ENCODE measurements at places on chromosomes 16 and 17.
A peak's percentile ranks its signal among the peaks of the same experiment; 100 is the strongest.

GRCh38 chr17:9875441-9875840, 29.6 kb downstream of the RCVRN start:
- DNase-seq: no peak

DNA sequence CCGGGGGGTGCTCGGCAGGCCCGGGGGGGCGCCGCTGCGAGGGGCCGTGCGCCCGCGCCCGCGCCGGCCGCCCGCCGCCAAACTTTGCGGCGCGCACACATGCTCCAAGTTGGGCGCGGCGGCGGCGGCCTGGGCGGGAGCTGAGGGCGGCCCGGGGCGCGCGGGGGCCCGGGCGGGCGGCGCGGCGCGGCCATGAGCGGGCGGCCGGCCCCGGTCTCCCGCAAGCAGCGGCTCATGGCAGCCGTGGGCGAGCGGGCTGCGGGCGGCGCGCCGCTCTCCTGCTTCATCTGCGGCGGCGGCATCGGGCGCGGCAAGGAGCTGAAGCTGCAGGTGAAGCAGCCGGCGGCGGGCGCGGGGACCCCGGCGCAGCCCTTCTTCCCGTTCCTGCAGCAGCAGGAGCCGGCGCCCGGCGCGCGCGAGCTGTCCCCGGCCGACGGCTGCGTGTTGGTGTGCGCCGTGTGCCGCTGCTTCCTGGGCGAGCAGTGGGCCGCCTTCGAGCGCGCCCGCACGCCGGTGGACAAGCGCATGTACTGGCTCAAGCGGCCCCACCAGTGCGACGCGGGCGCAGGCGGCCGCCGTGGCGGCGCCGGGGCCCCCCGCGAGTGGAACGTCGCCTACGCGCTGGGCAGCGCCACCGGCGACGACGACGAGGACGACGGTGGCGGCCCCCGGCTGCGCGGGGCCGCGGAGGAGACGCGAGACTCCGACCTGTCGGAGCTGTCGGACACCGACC, 57.2 kb upstream of the CIBAR2 start:
- no peak for DNase-seq

GRCh38 chr16:57371494-57372371, 557 bp upstream of the CX3CL1 start:
- no peak for DNase-seq

- DNase-seq: no peak
These were observed 22.5 kb downstream of the SPPL2C start for GRCh38 chr17:45867171-45867570.

DNA sequence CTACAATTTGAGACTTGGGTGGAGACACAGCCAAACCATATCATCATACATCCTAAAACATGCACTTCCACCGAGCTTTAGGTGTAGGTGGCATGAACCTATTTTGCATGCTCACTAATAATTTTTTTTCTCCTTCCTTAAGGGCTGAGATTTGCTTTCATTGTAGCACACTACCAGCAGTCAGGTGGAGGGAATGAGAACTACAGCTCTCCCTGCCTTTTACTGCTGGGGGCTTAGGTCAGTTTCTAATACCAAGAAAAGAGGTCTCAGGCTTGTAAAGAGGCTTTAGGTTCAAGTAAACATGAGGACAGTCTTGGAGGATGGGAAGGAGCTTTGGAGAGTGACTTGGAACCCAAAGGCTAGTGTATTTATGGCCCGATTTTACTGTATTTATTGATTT, 22.0 kb downstream of the CFAP20 start:
- DNase-seq: no peak

DNA sequence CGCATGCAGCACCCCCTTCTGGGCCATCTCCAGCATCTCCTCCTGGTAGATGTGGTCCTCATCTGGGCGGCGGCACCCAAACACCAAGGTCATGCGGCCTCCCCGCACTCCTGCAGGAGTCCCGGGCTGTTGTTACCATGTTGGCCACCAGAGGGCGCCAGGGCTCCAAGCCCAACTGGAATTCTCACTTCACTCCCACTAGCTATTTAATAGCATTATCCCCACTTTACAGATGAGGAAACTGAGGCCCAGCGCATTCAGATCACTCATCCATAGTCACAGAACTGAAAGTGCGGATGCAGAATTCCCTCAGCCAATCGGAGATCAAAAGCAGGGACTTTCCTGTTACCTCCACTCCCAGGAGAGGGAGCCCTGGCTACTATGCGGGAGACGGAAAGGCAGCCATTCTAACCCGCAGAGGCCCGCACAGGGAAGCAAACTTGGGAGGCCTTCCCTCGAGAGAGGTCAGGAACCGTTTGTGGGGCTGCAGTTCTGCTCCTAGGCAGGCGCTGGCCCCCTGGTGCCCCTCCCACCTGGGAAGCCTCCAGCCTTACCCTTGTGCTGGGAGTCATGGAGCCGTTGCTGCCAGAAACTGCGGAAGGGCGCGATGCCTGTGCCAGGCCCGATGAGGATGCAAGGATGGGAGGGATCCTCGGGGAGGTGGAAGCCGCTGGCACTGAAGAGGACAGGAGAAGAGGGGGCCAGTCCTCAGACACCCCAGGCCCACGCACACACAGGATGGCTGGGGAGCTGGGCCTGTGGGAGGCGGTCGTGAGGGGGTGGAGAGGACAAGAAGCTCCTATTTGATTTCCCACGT, 40.1 kb downstream of the NOS2 start:
- DNase-seq: peak; percentile 71

GRCh38 chr17:46190763-46191162, 2.5 kb downstream of the KANSL1 start:
- no peak for DNase-seq

DNA sequence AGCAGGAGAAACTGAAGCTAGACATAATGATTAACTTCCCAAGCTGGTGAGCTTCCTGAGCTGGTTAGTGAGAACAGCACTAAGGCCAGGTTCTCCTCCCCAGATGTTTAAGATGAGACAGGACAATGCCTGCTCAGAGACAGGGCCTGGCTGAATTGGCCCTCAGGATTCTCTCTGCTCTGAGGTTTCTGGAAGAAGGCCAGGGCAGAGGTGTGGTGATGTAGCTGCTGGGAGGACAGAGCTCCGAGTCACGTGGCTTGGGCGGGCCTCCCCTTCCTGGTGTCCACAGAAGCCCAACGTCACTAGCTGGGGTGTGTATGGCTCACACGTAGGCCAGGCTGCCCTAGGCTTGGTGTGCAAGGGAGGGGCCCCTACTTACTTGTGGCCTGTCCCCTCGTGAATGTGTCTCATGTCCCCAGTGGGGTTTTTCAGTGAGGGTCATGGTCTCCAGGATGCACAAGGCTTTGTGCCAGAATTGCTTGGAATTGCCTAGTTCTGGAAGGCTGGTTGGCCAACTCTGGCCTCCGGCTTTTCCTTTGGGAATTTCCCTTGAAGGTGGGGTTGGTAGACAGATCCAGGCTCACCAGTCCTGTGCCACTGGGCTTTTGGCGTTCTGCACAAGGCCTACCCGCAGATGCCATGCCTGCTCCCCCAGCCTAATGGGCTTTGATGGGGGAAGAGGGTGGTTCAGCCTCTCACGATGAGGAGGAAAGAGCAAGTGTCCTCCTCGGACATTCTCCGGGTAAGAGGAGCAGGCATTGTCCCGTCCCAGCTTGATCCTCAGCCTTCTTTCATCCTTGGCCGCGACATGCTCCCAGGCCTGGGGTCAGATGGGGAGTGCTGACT, 3.4 kb downstream of the NOD2 start:
- peak; percentile 63 for DNase-seq

GRCh38 chr16:86225905-86226371, 284.4 kb upstream of the FOXF1 start:
- no peak for DNase-seq

GRCh38 chr17:1773696-1774181, 11.9 kb downstream of the SERPINF1 start:
- no peak for DNase-seq

- no peak for DNase-seq
These were observed 62.2 kb downstream of the TNRC6C start for GRCh38 chr17:78020717-78021108.

GRCh38 chr16:48877946-48878345, 268.0 kb upstream of the N4BP1 start:
- DNase-seq: no peak

DNA sequence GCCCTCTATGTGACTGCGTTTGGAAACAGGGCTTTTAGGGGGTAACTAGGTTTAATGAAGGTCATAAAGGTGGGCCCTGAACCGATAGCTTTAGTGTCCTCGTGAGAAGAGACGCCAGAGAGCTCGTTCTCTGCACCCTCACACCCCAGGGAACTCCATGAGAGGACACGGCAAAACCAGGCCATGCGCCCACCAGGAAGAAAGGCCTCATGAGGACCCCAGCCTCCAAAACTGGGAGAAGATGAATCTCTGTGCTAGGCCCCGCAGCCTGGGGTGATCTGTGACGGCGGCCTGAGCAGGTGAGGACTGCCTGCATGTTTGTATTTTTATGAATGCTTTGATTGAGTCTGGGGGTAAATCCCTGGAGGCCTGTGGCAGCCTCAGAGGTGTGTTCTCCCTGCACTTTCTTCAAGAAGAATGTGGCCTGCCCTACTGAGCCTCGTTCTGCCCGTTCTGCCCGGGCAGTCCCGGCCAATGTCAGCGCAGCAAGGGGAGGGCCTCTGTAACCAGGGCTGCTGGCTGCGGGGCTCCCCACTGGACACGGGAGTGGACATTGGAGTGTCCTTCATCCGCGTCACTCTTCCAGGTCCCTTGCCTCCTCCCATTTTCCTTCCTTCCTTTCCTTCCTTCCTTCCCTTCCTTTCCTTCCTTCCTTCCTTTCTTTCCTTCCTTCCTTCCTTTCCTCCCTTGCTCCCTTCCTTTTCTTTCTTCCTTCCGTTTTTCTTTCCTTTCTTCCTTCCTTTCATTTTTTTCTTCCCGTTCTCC, 6.8 kb upstream of the RNF213 start:
- no peak for DNase-seq

DNA sequence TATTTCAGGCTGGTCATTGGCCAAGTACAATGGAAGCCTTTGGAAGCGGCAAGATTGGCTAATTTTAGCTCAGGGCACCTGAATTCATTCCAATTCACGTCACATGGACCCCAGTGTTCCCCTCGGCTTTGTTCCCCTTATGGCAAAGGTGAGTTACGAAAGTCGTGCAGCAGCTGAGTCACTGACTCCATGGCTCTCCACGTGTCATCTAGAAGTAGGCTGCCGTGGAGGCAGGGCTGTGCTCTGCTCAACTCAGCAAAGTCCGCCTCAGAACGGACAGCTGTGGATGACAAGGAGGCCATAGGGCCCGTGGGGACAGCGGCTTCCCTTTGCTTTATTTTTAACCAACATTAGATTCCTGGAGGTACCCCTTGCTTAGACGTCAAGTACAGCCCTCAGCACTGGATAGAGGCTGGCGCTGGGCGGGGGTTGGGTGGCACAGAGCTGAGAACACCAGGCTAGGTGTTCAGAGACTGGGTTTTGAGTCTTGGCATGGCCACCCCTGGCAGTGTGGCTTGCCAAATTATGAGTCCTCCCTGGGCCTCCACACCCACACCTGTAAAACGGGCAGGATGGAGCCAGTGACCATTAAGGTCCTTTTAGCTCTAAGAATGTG, 23.6 kb downstream of the ADAD2 start:
- DNase-seq: no peak

GRCh38 chr17:50055055-50055425, 870 bp upstream of the ITGA3 start:
- DNase-seq: no peak

GRCh38 chr16:72895951-72896350, 152.0 kb downstream of the ZFHX3 start:
- DNase-seq: no peak

DNA sequence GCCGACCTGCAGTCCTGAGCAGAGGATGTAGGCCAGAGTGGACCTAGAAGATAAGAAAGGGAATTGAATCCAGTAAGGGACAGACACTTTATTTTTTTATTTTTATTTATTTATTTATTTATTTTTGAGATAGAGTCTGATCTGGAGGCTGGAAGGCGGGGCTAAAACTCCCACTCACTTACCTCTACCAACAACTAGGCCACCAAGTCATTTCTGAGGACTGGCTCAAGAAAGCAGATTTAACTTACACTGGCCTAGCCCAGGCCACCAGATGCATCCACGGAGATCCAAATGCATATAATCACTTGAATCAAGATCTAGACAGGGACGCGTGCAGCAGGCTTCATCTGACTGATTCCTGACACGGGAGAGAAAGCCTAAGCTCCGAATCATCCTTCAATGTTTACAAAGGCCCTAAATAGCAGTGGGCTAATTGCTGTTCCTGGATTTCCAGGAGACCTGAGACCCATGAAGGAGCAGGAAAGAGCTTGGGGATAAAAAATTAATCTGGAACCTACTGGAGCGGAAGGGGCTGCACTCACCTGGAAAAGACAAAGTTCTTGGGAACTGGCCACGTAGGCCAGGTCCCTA, 1.1 kb upstream of the ALOX12 start:
- no peak for DNase-seq

DNA sequence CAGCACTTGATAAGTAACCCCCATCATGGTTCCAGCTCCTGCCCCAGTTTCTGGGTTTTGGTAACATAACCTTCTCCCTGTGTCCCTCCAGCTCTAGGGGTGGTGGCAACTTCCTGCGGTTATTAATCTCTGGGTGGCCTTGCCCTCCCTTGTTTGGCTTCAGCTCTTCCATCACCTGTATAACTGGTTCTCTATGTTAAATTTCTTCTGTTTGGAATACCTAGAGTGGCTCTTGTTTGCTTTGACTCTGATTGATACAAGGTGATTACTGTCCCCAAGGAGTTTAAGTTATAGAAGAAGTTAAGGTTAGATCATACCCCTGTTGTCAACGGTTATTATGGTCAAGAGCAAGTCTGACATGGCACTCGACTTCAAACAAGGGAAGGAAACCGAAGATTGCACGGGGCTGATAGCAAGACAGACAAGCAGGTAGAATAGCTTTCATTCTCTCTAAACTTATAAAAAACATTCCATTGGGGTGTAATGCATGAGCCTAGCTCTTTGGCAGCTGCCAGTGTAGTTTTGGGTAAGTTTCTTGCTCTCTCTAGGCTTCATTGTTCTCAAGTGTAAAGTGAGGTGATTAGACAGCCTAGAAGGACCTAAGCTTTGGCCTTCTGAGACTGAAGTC, 11.0 kb upstream of the CCR7 start:
- no peak for DNase-seq

- DNase-seq: no peak
These were observed 4.5 kb downstream of the SLC26A11 start for GRCh38 chr17:80224683-80225082.

GRCh38 chr16:1496464-1496863, 3.3 kb downstream of the TELO2 start:
- no peak for DNase-seq

DNA sequence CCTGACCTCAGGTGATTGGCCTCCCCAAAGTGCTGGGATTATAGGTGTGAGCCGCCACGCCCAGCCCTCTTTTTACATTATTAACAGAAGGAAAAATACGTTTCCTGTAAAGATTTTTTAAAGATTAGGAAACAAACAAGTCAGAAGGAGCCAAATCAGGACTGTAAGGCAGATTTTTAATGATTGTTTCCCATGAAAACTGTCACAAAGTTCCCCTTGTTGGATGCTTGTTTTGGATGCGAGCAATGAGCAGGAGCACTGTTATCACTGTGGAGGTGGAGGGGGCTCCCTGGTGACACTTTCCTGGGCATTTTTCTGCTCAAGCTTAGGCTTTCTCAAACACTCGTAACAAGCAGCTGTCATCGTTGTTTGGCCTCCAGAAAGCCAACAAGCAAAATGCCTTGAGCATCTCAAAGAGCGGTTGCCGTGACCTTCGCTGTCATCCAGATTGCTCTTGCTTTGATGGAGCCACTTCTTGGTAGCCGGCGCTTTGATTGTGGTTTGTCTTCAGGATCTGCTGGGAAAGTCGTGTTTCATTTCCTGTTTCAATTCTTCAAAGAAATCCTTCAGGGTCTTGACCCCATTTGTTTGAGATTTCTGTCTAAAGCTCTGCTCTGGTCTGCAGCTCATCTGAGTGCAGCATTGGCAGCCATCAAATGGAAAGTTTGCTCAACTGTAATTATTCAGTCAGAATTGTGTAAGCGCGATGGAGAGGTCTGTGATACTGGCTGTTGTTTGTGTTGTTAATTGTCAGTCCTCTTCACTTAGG, 128.7 kb downstream of the RPTOR start:
- DNase-seq: no peak

- DNase-seq: no peak
These were observed 15.9 kb upstream of the CYB5B start for GRCh38 chr16:69408475-69408874.

Measured in central memory CD8-positive, alpha-beta T cell (primary cell).